ENCODE measurements at places on chromosomes 2 and 18.

- no peak for DNase-seq
These were observed 53.9 kb downstream of the SPATS2L start for GRCh38 chr2:200360364-200360763.

GRCh38 chr2:30184035-30184434, 37.2 kb downstream of the YPEL5 start:
- DNase-seq, result no peak

GRCh38 chr2:197292619-197293018, 18.0 kb downstream of the ANKRD44 start:
- DNase-seq, result peak; percentile 43

DNA sequence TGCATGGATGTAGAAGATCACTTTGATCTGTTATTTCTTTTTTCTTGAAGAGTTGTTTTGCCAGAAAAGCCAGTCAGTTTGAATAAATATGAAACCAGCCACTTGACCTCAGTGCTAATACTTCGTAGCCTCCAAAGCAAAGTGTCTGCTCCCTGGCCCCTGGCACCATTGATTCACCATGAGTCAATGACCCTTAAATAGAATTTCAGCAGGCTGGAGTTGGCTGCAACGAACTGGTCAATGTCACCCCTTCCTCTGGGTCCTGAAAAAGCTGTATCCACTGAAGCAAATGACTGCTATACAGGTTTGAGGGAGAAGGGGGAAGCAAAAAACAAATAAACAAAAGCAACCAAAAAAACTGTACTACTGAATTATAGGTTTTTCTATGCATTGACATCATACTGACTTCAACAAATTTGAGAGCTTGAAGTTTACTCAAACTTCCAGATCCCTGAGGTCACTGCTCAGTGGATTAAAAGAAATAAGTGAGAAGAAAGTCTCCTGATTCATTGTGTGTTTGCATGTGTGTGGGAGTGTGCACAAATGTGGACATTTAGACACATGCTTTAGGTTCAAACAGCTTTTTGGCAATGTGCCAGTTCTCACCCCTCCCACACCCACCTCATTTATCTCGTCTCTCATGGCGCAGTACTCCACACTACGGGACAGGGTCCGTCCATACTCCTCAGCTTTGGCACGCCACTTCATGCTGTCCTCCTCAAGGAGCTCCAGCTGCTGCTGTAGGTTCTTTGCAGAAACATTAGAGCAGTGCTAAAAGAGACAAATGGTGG, 58.1 kb upstream of the TTN start:
- no peak for DNase-seq

DNA sequence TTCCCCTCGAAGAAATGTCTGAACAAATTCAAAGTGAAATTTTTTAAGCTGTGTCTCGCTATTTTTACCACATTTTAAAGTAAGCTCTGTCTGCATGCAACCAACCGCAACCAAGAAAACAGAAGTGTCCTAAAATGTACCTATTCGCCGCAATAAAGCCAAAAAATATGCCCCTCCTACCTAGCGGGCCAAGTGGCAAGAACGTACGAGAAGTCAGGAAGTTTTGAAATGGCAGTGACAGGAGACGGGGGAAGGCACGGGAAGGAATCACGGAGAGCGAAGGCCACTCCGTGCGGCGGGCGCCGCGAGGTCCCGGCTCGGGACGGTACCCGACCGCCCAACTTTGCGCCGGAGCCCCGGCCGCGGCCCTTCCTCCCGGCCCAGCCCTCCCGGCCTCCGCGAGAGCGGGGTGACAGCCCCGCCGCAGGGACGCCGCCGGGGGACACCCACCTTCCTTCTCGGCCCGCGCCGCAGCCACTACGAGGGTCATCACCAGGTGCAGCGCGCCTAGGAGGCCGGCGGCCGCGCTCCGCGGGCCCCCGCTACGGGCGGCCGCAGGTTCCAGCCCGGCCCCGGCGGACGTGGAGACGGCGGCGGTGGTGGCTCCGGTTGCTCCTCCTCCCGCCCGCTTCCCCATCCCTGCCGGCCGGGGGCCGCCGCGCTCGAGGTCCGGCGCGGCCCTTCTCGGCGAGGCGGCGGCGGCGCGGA, 568 bp downstream of the TMEM131 start:
- peak; percentile 59 for DNase-seq

- no peak for DNase-seq
These were observed 1038.1 kb downstream of the SUCLG1 start for GRCh38 chr2:83420993-83421392.

GRCh38 chr2:134438371-134438770, 184.5 kb downstream of the MGAT5 start:
- no peak for DNase-seq

- no peak for DNase-seq
These were observed 159.2 kb upstream of the HS6ST1 start for GRCh38 chr2:128477891-128478290.

GRCh38 chr2:68185541-68186164, 28.0 kb downstream of the PNO1 start:
- DNase-seq, result peak; percentile 64

DNA sequence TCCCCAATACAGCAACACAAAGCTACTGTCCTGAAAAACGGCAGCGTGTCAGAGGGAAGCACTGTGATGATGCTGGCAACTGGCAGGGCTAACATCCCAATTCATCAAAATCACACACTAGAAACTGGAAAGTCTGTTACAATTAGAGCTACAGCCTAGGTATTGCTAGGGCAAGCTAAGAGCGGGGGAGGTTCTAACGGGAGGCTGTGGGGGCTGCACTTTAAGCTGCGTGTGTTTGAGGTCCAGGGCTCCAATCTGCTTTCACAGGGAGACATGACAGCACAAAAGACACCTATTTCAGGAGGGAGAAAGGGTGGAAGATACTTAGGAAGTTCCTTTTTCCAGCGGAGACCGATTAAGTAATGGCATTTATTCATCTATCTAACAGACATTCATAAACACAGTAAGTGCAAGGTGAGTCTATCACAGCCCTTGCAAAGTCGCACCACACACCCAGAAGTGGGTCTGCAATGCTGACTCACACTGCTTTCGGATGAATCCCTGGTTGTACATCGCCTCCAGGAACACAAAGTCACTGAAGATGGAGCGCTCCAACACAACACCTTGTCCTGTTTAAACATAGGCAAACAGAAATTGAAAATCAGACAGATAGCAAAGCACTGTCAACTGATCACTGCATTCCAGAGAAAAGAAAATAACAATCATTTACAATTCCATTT, 6.9 kb downstream of the NDUFA10 start:
- DNase-seq, result no peak

DNA sequence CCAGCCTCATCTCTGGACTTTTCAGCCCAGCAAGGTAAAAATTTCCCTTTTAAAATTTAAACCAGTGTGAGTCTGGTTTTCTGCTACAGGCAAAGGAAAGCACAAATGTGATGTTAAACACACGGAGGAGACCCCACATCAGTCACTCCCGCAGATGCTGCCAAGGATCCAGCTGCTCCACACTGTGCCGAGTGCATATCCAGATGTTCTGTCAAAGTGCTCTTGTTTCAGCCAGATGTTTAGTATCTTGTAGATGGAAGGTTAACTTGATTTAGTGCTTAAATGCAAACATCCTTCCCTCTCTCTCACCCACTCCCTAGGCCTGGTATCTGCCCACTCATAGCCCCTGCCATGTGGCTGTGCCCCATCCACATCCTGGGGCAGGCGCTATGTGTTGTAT, 15.8 kb upstream of the ATOH8 start:
- DNase-seq, result no peak

DNA sequence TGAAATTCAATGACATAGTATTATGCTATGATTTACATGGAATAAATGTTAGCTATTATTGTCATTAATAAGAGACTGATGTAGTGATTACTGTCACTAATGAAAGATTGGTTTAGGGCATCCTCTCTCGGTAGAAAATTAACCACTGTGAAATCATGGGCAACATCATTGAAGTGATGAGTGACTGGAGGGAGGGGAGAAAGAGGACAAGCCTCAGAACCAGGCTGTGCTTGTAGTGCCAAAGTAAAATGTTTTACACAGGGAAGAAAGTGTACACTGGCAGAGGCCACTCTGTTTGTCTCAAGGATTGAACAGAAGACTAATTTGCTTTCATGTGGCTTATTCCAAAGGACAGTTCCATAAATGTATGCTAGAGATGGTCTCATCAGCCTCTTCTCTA, 456.2 kb upstream of the TCF4 start:
- DNase-seq, result no peak

- DNase-seq, result no peak
These were observed 66.8 kb upstream of the FZD7 start for GRCh38 chr2:201966691-201967438.

DNA sequence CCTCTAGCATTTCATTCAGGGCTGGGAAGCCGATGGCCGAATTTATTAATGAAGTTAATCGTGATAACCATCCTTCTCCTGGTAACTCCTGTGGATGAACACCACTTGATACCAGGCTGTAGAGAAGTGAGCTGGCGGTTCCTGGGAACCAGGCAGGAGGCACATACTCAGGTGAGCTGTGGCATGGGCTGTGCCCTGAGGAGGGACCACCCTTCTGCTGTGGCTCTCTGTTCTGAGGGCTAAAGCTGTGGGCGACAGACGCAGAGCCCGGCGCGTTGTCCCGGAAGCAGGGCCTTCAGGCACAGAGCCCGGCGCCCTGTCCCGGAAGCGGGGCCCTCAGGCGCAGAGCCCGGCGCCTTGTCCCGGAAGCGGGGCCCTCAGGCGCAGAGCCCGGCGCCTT, 462.3 kb upstream of the SALL3 start:
- DNase-seq, result no peak

GRCh38 chr2:205047273-205047839, 502.1 kb downstream of the PARD3B start:
- DNase-seq, result no peak

DNA sequence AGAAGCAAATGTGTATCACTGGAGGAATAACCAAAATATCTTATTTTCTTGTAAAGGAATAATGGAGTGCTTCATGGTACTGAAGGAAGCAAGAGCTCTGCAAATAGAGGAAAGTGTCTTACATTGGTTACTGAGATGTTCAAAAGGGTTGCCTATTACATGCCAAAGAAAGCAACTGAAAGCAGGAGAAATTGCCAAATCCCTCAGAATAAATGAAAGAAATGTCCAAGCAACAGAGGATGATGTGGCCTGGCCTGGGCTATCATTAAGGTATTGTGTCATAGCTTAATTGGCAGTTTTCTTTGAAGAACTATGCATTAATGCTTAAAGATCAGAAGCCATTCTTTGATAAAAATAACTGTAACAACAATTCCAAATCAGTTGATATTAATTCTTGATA, 173.7 kb downstream of the RAB3GAP1 start:
- no peak for DNase-seq

- no peak for DNase-seq
These were observed 8.2 kb downstream of the ATIC start for GRCh38 chr2:215320102-215320501.

GRCh38 chr18:73283788-73284187, 416.0 kb upstream of the NETO1 start:
- no peak for DNase-seq

GRCh38 chr2:9382604-9383235, 40.6 kb downstream of the ITGB1BP1 start:
- DNase-seq, result no peak

GRCh38 chr2:108927405-108927804, 61.6 kb downstream of the EDAR start:
- no peak for DNase-seq

GRCh38 chr2:8656160-8656641, 25.7 kb upstream of the ID2 start:
- no peak for DNase-seq

DNA sequence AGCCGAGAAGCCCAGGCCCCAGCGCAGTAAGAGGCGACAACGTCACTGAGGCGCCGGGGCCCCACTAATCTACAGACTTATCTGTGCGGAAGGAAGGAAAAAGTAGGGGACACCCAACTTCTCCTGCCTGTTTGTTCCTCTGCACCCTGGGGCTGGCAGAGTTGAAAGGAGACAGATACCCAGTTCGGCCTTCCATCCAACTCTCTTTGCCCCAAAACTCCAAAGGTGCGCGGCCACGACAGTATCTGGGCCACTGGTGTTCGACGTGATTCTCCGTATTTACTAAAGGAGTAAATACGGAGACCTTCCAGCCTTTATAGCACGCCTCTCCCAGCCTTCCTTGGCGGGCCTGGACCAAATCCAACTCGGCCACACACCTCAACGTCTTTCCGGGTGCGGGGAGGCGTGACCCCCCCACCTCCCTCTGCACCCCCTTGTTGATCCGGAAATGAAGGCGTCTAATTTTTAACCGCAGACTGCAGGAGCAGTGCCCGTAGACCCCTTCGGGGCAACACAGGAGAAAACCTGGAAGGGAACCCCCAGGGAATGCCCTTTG, 1.6 kb downstream of the SMAD7 start:
- DNase-seq, result peak; percentile 71

GRCh38 chr2:127515383-127515915, 10.8 kb downstream of the IWS1 start:
- DNase-seq, result no peak

DNA sequence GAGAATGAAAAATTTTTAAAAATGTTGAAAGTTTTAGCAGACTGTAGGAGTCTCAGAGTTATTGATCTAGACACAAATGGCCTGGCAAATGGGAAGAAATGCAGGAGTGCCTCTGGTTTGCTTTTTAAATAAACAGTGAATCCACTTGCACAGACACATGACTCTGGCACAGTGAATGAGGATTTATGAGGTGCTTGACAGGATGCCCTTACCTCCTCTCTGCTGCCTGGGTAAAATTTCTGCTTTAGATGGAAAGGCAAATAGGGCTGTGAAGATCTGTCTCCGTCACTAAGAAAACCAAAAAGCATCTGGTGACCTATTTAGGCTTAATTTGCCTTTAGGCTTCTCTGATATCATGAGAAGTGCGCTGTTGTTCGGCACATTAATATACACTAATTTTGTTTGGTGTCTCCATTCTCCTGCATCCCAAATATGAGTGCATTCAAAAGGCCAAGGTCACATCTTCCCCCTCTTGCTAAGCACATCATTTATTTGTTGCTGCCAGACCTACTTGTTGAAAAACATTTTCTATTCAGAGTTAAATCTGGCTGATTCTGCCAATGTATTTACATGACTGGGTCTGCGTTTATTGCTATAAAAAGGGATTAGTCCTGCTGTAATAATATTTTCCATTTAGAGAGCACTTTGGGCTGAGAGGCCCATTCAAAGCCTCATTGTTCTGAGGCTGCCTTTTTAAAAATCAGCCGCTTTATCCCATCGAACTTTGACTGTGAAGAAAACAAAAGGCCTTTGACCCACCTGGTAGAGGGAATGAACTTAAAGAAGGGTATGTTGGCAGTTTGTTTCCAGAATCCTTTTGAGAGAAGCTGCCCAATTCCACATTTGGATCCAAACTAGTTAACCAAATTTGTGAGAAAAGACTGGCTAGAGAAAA, 94.9 kb downstream of the RNF152 start:
- no peak for DNase-seq

DNA sequence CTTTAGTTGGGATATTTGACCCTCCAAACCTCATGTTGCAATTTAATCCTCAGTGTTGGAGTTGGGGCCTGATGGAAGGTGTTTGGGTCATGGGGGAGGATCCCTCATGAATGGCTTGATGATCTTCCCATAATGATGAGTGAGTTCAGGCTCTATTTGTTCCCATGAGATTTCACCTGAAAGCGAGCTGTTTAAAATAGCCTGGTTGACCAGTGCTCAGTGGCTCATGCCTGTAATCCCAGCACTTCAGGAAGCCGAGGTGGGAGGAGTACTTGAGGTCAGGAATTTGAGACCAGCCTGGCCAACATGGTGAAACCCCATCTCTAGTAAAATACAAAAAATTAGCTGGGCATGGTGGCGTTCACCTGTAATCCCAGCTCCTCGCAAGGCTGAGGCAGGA, 14.9 kb upstream of the PSME4 start:
- no peak for DNase-seq

GRCh38 chr18:10164271-10165071, 250.7 kb downstream of the VAPA start:
- DNase-seq, result no peak
